ENCODE measurements at places on chromosomes 11 and 22. TPM values are rescaled to one million over a fixed set of nuclear protein-coding genes. Genes with fewer than 3 reads are reported as not detected.

DNA sequence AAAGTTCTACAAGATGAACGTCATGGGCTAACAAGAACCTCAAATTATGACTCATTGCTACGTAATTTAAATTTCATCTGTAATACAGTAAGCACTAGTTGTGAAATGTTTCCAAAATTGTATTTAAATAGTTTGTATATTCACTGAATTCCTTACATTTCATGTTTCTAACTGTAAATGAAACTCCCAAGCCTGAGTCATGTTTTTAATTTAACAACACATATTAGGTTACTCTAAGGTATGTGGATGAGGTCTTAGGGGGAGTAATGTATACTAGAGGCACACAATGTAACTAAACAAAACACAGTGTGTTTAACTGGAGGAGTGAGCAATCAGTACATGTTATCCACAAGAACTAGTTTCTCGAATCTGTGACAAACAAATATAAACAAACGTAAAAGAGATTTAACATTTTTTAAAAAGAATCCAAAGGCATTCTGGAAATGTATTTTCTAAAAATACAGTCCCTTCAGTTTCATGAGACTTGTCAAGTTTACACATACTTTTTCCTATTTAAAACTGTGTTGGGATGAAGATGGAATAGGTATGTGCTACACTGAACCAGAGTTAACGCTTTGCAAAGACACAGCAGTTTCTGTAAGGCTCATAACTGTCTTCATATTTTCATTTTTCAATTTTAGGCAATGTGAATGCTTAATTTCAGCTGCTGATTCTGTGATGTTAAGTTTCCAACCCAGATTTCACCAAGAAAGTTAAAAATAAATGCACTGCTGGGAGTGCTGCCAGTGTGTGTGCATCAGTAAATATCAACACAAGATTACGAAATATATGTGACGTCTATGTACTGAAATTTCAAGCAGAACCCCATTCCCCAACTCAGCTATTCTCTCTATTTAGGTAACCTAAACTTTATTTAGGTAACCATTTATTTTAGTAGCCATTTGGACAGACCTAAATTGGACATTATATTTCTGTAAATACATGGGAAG, 52.6 kb downstream of the PITPNB start:
- no peak overlapping the region for H3K4me3 ChIP-seq
- no peaks in the 10 kb centered on the region for H3K27me3 ChIP-seq
- no peaks in the 10 kb centered on the region for H3K36me3 ChIP-seq
- peak; percentile 61 for DNase-seq
- no peaks in the 10 kb centered on the region for H3K4me1 ChIP-seq

DNA sequence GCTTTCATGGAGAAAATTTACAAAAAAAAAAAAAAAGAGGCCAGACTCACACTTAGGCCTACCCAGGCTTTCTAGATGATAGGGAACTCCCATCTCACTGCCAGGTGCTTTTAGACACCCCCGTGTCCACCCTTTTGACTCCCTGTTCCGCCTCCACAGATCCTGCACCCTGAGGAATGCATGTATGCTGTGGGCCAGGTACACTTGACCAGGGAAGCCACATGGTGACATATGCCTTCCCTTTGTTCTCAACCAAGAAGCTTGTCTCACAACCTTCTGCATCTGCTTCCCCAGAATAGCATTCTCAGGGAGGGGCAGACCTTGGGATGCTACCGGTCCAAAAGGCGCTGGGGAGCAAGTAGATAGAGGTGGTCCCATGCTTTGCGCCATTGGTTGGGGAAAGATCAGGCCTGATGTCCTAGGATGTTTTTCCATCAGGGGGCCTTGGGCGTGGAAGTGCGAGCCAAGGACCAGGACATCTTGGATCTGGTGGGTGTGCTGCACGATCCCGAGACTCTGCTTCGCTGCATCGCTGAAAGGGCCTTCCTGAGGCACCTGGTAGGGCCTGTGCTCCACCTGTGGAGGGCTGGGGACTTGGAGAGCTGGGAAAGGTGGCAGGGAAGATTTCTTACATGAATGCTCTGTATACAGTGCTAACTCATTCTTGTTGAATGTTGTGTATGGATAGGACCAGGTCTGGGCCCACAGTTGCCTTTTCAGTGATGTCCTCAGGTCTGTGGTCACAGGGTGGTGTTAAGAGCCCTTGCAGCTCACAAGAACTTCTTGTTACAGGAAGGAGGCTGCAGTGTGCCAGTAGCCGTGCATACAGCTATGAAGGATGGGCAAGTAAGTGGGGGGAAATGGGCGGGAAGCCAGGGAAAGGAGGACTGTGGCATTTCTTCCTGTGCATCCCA, 7.5 kb downstream of the HMBS start:
- no peaks in the 10 kb centered on the region for H3K4me1 ChIP-seq
- no peaks in the 10 kb centered on the region for H3K36me3 ChIP-seq
- no peak overlapping the region for H3K27ac ChIP-seq

GRCh38 chr22:35505399-35506258, 35.0 kb upstream of the RASD2 start:
- H3K4me3 ChIP-seq: no peak overlapping the region
- H3K27me3 ChIP-seq: no peaks in the 10 kb centered on the region
- H3K27ac ChIP-seq: no peak overlapping the region
- no peaks in the 10 kb centered on the region for H3K36me3 ChIP-seq

DNA sequence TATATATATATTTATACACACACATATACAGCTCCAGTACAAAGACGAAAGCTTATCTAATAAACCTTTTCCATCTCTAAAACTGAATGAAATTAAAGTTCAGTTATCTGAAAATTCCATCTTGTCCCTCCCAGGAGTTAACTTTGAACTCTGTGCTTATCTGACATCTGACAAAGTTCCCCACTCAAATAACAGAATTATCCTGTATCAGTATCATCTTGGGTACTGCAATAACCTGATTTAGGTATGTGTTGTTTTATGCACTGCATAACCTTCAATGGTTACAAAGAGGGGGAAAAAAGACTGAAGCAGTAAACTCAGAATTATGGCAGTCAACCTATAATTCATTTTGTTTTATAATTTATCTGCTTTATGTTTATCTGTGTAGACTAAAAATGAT, 96.6 kb downstream of the SGSM3 start:
- DNase-seq: no peak
- no peak overlapping the region for H3K4me3 ChIP-seq
- no peak overlapping the region for H3K27ac ChIP-seq
- H3K27me3 ChIP-seq: no peaks in the 10 kb centered on the region
- no peaks in the 10 kb centered on the region for H3K4me1 ChIP-seq
- H3K36me3 ChIP-seq: no peaks in the 10 kb centered on the region

- H3K4me3 ChIP-seq: peak overlapping the region; percentile 28
- no peak overlapping the region for H3K27ac ChIP-seq
- no peak for DNase-seq
- no peaks in the 10 kb centered on the region for H3K4me1 ChIP-seq
- no peaks in the 10 kb centered on the region for H3K27me3 ChIP-seq
These were observed 64.9 kb downstream of the NAV2 start for GRCh38 chr11:19777377-19778102.

- no peaks in the 10 kb centered on the region for H3K4me1 ChIP-seq
- no peaks in the 10 kb centered on the region for H3K27me3 ChIP-seq
- peak overlapping the region; percentile 97 for H3K27ac ChIP-seq
- DNase-seq: no peak
- no peaks in the 10 kb centered on the region for H3K36me3 ChIP-seq
- peak overlapping the region; percentile 71 for H3K4me3 ChIP-seq
These were observed 935 bp downstream of the LAMTOR1 start for GRCh38 chr11:72102162-72102561.

- no peaks in the 10 kb centered on the region for H3K27me3 ChIP-seq
- H3K4me1 ChIP-seq: no peaks in the 10 kb centered on the region
- no peaks in the 10 kb centered on the region for H3K36me3 ChIP-seq
These were observed 125.8 kb downstream of the MICAL2 start for GRCh38 chr11:12235947-12236743.

DNA sequence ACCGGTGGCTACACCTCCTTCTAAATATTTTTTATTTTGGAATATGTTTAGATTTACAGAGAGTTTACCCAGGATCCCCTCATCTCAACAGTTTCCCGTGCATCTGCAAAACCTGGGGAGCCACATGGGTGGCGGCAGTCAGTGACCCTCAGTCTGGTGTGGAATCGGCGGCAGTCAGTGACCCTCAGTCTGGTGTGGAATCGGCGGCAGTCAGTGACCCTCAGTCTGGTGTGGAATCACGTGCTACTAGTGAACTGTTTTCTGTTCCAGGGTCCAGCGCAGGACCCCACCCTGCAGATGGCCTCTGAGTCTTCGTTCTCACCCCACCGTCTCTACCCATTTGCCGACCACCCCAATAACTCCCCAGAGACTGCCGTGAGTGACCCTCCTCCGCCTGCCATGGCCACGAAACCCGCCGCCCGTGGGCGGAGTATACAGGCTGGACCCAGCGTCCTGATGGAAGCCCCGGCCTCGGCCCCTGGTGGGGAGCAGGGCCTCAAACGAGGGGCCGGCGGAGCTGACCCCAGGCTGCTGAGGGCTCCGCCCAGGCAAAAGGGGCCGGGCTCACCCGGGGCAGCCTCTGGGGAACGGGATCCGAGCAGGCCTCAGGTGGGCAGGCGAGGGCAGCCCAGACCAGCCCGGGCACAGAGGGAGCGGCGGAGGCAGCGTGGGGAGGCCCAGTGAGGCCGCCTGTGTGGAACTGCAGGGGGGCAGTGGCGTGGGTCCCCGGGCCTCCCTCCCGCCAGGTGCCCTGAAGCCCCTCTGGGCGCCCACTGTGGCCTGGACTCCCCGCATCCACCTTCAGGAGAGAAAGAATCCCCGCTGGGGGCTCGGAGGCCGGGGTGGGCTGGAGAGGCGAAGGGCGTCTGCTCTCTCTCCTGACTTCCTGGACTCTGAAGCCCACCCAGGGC, 2.5 kb downstream of the IL17REL start:
- no peaks in the 10 kb centered on the region for H3K36me3 ChIP-seq
- DNase-seq: no peak
- peaks cover 10% of the 10 kb centered on the region for H3K4me1 ChIP-seq
- H3K27me3 ChIP-seq: peaks cover 33% of the 10 kb centered on the region

LRRC75B gene
- 1.3 TPM for total RNA-seq

MGAT3 gene
- total RNA-seq: 0.26 TPM

SHISAL1 gene
- 35.9 TPM for total RNA-seq

SOX10 gene
- total RNA-seq: not detected

CYP2D6 gene
- total RNA-seq: not detected

OR4C3 gene
- not detected for total RNA-seq

MIAT gene
- total RNA-seq: 0.51 TPM

Measured in uterus (tissue), 4 donors.